ENCODE measurements at places on chromosomes 4 and X.

GRCh38 chr4:151887816-151888180, 127.0 kb upstream of the GATB start:
- no peak for DNase-seq

DNA sequence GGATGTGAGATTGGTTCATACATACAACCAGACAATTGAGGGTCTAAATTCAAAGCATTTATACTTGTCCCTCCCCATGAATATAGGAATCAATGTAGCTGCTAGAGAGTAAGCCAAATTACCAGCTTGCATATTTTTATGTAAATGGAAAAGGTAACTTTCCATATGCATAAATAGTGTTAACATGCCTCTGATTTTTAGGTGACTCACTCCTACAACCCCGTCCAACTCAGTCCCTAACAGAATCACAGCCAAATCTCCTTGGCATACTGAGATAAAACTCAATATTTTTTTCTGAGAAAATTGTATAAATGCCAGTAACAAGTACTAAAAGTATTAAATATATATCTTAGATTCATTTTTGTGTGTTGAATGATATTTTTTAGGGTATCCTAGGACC, 67.2 kb downstream of the INPP4B start:
- no peak for DNase-seq

DNA sequence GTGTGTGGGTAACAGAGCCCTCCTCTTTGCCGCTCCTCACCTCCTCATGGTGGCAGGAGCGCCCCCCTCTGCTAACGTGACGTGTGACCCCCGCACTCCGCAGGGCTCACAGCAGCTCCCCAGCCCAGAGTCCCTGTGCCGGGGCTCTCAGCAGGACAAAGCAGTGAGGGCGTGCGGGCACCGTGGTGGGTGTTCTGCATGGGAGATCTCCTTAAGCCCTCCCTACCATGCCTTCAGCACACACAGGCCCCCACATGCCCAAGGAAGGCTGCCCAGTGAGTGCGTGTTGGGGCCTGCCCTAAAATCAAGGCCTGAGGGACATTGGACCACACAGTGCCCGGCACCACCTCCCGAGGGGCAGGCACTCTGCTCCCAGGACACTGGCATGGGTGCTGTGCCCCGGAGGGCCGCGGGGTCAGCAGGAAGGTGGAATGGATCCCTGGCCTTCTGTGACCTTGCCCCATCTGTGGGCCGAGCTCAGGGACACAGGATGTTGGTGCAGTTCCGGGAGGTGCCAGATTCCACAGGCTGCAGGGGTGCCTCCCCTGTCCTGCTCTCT, 10.1 kb downstream of the PSAPL1 start:
- no peak for DNase-seq

- no peak for DNase-seq
These were observed 2.4 kb downstream of the AGTR2 start for GRCh38 chrX:116172976-116173375.

GRCh38 chr4:102564399-102565059, 63.4 kb downstream of the NFKB1 start:
- no peak for DNase-seq

GRCh38 chr4:82810176-82810575, 11.6 kb upstream of the SCD5 start:
- DNase-seq = no peak

DNA sequence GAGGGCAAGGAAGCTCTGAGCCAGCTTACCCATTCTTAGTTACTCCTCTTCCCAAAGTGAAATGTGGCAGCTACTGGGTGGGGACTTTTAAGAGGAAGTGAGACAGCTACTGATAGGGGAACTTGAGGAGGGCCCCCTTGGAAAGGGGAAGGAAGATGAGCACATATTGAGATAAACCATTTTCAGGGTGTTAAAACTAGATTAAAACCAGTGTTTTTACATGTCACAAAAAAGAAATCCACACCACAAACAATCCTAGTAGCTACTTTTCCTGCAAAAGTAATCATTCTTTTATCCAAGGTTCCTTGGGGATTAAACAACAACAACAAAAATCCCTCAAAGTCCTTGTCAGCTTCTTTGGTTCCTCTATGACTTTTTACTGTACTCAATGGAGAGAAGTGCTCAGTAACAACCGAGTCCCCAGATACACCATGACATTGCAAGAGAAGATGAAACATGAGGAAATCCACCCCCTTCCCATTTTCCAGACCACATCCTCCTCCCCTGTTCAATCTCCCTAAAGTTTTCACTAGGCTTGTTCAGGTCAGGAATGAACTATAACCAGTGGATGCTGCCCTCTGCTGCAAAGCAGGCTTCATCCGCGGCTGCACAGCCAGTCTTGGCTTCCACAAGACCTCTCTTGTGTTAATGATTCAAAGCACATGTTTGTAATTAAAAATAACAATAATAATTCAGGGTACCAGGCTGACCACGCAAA, 113.5 kb upstream of the TMEM164 start:
- DNase-seq = no peak

All from stimulated activated CD4-positive, alpha-beta T cell treated with anti-CD3 and anti-CD28 coated beads, TNF-alpha, amount 100 ng/mL, for 4 hours (primary cell).